ENCODE measurements at places on chromosomes 2 and 18.
A peak's percentile ranks its signal among the peaks of the same experiment; 100 is the strongest.

- peak; percentile 73 for DNase-seq
These were observed 76.6 kb upstream of the MAP4K3 start for GRCh38 chr2:39513641-39514094.

DNA sequence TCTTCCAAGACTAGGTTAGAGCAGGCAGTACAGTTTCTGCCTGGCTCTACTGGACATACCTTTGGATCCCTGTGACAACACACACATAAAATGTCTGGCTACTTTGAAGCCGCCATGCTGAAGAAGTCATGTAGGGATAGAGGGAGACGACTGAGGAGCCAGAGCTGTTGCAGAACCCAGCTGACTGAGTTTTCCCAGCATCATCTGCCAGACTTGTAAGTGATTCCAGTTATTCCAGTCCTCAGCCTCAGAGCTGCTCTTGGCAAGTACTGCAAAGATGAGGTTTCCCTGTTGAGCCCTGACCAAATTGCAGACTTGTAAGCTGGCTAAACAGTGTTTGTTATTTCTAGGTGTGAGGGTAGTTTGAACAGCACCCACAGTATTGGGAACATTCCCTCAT is 31.5 kb upstream of the TSPYL6 start:
- DNase-seq: no peak

- no peak for DNase-seq
These were observed 131.3 kb upstream of the CBLN2 start for GRCh38 chr18:72675394-72675793.

- DNase-seq: no peak
These were observed 468.2 kb downstream of the EPHA4 start for GRCh38 chr2:221103930-221104329.

- no peak for DNase-seq
These were observed 244.8 kb downstream of the DCDC2C start for GRCh38 chr2:3948191-3948590.

DNA sequence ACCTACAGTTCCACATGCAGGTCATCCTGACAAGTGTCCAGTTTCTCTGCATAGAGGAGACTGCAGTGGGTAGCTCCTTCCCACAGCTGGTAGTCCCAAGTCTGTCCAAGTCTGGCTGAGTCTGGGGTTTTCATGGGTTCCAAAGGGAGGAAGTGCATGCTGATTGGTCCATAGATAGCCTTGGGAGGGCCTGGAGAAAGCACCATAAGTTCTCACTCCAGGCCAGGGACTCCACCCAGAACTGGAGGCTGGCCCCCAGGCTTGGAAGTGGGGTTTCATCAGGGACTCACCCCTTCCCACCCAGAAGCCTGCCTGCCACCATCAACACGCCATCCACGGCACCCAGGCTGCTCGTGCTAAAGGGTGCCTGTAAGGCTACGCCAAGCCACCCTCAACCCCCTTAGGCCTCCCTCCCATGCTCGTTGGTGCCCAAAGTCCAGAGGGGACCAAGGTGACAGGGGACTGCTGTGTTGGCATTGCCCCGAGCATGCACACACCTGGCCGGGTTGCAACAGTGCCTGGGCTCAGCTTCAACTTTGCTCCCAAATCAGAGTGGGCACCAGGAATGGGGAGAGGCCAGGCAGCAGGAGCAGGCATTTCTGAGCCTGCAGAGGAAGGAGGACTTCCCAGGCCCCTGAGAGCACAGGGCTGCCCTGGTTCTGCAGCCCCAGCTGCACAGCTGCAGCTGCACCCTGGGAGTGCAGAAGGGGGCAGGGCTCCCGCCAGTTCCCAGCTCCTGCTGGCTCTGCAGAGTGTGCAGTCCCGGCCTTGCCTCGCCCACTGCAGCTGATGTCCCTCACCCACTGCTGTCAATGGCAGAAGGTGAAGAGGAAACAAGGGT is 116.5 kb upstream of the MAP2 start:
- no peak for DNase-seq

DNA sequence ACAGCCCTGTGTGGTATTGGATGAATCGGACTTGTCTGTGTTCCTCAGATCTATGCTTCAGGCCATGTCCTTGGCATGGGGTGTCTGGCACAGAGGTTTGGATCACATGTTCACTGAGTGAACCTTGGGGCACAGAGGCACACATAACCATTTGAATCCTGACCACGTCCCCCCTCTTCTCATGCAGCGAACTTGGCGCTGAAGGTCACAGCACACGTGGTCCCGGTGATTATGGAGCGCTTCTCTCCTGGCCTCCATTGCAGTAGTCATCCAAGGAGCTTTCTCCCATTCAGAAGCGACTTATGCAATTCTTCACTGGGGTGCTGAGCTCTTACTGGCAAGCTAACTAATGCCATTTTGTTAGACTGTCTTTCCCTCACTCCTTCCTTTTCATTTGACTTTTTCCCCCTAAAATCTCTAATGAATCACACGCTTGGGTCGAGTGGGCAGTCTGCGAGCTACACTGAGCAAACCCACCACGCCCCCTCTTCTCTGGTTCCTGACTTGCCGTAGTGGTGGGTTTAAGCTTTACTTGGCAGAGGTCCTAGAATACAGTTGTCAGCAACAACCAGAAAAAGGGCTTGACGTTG is 59.4 kb downstream of the KCNG2 start:
- no peak for DNase-seq

GRCh38 chr2:13495051-13495450 is 778.3 kb downstream of the TRIB2 start:
- no peak for DNase-seq

DNA sequence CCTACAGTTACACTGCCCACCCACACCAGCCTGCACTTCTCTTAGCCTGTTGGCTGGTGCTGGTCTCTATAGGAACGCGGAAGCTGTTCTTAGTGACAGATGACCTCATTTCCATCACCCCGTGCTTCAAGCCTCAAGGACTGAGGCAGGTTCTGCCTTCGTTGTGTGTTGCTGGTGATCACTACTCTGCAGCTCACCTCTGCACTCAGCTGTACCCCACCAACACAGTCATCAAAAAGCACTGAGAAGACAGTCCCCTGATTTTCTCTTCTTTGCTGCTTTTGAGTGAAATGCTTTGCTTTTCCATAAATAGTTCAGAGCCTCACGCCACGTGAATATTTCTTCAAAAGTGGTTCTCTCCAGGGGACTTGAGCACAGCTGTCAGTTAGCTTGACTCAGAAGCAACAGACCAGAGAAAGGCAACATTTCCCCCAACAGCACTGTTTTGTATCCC is 225.7 kb upstream of the CCDC150 start:
- no peak for DNase-seq

GRCh38 chr18:70036771-70037347 is 89.2 kb upstream of the CD226 start:
- no peak for DNase-seq

- no peak for DNase-seq
These were observed 8.7 kb upstream of the COX7A2L start for GRCh38 chr2:42369532-42370229.

- DNase-seq: no peak
These were observed 61.6 kb upstream of the DYNAP start for GRCh38 chr18:54529444-54529843.

- no peak for DNase-seq
These were observed 62.0 kb upstream of the SLC35F5 start for GRCh38 chr2:113818382-113818951.

DNA sequence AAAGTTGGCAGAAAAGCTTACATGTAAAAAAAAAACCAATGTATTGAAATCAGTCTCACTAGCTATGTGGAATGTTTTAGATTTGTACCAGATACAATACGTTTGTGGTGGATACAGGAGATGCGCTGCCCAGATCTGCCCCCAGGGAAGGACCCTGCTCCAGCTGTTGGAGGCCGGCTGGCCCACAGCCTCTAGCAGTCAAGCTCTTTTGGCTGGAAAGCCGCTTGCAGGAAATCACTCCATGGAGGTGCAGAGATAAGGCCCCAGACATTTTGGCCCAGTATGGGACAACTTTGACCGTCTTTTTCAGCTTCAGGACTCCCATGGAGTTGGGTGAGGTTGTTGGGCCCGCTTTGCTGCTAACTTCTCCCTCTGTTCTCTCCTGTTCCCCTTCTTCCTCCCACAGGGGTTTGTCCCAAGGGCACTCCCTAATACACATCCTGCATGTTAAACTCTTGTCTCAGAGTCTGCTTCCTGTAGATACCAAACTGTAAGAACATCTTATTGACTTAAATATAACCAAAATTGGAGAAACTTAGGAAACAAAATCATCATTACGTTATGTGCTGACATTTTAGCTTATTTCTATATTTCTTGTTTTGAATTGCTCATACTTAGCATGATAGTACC is 1.7 kb upstream of the QPCT start:
- no peak for DNase-seq

GRCh38 chr2:236852977-236853374 is 232.7 kb upstream of the COPS8 start:
- DNase-seq: no peak

GRCh38 chr18:47953471-47953931 is 23.0 kb upstream of the SMAD2 start:
- peak; percentile 22 for DNase-seq

DNA sequence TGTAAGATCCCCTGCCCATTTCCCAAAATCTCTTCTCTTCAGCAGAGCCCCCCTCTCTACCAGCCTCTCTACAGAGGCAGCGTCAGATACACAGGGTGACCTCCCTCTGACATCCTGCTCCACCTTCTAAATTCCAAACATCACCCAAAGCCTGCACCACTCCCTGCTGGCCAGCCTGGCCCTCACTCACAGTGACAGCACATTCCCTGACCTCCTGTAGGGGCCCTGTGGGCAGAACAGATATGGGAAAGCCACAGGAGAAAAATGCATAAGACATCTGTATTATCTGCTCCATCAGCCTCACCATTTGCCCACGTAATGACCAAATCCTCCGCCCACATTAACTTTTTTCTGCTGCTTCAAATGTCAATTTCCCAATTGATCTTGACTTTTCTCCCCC is 40.6 kb downstream of the TRABD2A start:
- no peak for DNase-seq

DNA sequence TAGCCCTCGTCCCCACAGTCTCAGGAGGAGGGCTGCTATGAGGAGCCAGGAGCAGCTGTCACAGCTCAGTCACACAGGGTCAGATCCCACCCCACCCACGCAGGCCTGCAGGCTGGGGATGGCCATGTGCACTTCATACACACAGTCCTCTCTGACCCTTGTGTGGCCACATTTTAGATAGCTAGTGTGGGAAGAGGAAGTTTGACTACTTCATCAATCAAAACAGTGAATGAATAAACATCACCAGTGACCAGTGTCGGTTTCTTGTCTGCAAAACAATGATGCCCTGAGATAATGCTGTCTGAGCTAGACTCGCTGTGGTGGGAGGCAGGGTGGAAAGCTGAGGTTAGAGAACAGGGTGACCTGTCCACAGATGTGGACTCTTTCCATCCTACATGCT is 107.1 kb downstream of the PIEZO2 start:
- no peak for DNase-seq

GRCh38 chr18:2111456-2111855 is 459.8 kb downstream of the METTL4 start:
- no peak for DNase-seq

DNA sequence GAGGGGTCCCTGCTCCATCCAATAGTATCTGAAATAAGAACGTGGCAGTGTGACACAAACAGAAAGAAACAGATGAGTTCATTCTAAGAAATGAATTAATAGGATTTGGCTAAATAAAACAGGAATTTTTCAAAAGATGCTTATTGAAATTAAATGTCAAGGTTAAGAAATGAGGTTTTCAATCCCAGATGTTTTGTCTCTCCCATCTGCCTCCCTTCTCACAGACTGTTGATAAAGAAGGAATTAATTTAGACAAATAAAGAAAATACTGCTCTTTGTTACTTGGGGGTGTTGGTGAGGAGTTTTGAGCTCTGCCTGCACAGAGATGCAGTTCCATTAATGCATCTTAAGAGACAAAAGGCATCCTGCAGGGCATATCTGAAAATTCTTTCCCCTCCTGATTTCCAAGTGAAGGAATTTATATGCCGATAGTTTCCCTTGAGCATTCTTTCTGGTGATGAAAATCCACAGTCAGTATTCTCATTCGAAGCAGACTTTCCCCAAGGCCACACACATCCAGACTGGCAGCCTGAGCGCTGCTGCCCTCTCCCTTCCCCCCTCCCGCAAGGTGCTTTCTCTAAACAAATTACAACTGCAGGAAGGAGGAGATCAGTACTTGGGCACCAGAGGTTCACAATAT is 385.4 kb upstream of the RND3 start:
- DNase-seq: no peak

- no peak for DNase-seq
These were observed 470 bp downstream of the KCNF1 start for GRCh38 chr2:10912076-10912731.

DNA sequence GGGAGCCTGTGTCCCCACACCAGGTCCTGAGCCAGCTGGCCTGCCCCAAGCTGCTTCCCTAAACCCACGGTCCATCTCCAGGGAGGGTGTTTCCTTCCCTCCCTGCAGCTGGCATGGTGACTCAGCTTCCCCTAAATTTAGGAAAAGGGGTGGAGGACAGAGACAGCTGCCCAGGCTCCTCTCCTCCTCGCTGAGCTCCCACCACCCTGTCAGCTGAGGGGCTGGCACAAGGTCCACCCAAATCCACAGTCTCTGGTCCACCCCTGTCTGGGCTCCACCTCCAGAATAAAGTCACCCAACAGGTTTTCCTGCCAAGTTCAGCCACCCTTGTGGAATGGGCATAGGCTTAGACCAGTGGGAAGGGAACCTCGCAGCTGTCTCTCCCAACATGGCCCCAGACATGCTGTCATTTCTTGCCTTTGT is 156.5 kb downstream of the TNS1 start:
- no peak for DNase-seq

- no peak for DNase-seq
These were observed 185.3 kb downstream of the NYAP2 start for GRCh38 chr2:225584796-225585195.

- DNase-seq: no peak
These were observed 7.2 kb downstream of the RBFA start for GRCh38 chr18:80041424-80041823.

- DNase-seq: no peak
These were observed 502.2 kb downstream of the NRXN1 start for GRCh38 chr2:50529600-50530218.
